ENCODE measurements at places on chromosomes 2 and 18.

DNA sequence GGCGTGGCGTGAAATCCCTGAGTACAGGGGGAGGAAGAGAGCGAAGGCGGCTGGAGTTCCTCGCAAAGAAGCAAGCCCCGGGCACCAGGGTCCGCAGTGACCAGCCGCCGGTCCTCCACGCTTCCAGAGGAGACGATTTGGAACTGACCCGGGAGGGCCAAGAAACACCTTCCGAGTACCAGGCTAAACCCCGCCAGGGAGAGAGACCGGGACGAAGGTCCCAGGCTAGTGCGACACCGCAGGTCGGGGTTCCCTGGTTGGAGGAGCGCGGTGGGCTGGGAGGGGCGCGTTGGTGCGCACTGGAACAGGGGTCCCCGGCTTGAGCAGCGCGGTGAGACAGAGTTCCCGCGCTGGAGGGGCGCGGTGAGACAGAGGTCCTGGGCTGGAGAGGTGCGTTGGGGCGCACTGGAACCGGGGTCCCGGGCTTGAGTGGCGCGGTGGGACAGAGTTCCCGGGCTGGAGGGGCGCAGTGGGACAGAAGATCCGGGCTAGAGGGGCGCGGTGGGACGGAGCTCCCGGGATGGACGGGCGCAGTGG lies 901 bp downstream of the WDFY1 start:
- DNase-seq: no peak

DNA sequence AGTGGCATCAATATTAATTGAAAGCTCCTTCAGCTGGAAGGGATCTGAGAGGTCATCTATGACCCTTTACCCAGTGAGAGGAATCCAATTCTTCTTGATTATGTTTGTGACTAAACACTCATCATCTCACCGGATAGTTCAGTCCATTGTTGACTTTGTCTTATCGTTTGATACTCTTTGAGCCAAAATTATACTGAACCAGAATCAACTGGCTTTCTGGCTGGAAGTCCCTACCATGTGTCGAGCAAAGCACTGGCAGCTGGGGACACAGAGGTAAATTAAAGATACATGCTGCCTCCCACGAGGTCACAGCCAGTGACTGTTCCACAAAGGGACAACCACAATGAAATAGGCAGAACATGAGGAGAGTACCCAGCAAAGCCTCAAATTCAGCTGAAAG lies 91.4 kb upstream of the FHL2 start:
- DNase-seq: no peak

- DNase-seq: no peak
These were observed 112.3 kb downstream of the PXDN start for GRCh38 chr2:1632002-1632348.

DNA sequence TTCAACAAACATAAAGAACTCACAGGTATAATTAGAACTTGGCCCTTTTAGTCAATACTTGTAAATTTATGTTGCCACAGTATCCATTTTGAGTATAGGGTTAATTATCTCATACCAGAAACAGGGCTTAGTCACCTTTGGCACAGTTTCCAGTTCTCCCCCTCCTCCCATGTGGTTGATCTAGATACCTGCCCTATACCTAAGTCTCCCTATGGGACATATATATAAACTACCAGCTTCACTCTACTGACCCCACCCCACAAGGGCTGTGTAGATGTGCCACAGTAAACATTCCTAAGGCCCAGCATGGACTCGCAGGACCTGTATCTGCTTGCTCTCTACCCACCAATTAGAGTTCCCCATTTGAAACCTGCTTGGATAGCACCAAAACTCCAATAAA lies 371.7 kb upstream of the RND3 start:
- no peak for DNase-seq

DNA sequence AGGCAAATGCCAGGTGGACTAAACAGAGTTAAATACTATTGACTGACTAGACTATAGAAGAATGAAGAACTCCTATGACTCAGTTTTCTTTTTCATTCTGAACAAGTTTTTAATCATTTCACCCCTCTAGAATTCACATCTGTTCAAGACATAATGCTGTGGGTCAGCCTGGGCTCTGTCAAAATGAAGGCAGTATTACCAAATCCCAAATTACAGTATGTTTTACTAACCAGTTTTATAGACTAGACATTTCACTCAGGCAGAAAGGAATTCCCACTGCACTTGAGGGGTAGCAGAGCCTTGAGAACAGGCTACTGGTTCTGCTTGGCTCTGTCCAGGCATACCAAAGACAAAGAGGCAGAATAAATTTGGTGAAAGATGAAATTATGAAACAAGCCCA lies 511.7 kb downstream of the EPHA4 start:
- no peak for DNase-seq

DNA sequence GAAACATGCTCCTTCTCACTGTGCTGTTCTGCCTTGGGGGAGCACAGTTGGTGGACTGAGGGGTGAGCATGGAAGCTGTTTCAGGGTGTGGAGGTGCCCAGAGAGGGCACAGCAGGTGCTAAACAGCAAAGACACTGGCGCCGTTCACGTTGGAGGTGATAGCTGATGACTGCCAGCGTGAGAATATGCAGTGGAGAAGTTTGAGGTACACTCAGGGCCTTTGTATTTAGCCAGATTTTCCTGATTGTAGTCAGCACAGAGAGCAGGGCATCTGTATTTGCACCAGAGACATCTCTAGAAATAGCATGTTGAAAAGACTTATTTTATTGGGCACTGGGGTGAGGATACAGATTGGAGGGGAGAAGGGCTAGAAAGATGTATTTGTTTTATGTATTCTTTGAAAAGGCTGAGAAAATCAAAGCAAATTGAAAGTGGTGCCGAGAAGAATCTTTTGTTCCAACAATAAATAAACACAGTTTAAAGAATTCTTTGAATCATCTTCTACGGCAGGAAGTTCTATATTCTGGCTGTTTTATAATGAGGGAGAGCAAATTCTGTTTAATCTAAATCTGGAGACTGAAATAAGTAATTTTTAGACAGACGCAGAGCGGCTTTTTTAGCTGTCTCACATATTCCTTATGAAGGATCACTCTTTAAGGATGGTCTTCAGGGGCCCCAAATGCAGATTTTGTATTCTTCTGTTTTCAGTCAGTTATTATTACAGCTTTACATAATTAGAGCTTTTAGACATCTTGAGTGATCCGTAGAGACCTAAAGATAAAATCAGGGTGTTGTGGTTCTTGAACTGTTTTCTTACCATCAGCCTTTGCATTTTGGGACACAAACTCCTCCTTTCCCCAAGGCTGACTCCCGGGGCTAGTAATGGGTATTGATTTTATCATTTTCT lies 7.1 kb downstream of the ZNF532 start:
- no peak for DNase-seq

GRCh38 chr2:143262389-143262788 lies 133.2 kb downstream of the ARHGAP15 start:
- no peak for DNase-seq

DNA sequence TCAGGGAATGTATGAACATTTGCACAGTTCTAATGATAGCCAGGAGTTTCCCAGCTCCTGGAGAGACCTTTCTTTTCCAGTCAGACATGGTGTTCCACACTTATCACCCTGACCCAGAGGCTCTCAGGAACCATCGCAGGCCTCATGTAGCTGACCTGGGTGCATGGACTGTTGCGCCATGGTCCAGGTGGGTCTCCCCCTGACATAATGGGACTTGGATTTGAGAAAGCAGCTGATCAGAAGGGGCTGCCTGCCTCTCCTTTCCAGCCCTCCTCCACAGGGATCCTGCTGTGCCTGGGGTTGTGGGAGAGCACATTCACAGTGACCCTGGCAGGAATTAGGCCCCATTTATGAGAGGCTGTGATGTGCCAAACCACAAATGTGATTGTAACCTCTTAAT lies 133.4 kb upstream of the ALPP start:
- no peak for DNase-seq

- DNase-seq: no peak
These were observed 69.7 kb downstream of the DIPK1C start for GRCh38 chr18:74387383-74387782.

GRCh38 chr2:236852977-236853374 lies 232.7 kb upstream of the COPS8 start:
- no peak for DNase-seq

- no peak for DNase-seq
These were observed 543.9 kb upstream of the LINC00305 start for GRCh38 chr18:64692826-64693225.

DNA sequence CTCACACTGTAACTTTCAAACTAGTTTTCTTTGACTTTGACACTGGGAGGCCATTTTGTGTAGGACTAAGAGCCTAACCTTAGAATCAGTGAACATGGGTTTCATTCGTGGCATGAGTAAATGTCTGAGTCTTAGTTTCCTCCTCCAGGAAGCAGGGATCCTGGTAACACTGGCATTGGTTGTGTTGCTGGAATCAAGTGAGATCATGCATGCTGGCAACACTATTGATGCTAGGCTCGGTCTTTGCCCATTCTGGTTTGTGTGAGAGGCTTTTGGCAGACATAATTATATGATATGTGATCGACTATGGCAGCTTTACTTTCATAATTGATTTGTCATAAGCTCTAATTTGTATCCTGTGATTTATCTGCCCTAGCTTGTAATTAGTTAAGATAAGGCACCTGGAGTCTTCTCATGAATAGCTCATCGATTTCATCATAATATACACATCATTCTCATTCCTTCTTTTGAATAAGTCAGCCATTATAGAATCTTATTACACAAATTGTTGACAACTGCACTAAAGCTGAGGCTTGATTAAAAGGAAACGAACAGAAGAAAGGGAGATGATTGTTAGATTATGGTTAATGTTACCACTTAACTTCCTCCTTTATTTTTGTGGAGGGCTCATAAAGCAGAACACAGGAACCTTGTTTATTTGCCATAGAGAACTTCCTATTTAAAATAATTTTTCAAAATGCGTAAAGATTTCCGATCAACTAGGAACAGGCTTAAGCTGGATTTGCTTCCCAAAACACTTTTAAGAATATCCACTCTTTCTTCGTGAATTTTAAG lies 12.6 kb downstream of the PPP1R1C start:
- peak; percentile 96 for DNase-seq

- DNase-seq: no peak
These were observed 22.5 kb upstream of the BOK start for GRCh38 chr2:241535871-241536655.

- no peak for DNase-seq
These were observed 11.6 kb upstream of the TUBB6 start for GRCh38 chr18:12296457-12296856.

DNA sequence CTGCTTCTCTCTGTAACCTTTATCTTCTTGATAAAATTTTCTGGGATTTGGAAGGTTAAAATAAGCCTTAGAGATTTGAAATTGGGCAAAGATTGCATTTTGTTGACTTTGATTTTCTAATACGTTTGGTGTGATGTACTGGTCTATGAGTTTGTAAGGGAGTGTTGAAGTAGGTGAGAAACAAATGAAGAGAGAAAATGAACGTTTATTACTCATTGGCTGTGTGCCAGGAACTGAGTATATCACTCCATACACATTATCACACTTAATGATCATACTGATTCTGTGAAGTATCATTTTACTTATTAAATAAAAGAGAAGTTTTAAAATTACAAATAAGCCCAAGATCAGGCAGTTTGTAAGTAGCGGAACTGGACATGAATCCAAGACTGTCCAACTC lies 795.1 kb upstream of the ZEB2 start:
- DNase-seq: peak; percentile 35

DNA sequence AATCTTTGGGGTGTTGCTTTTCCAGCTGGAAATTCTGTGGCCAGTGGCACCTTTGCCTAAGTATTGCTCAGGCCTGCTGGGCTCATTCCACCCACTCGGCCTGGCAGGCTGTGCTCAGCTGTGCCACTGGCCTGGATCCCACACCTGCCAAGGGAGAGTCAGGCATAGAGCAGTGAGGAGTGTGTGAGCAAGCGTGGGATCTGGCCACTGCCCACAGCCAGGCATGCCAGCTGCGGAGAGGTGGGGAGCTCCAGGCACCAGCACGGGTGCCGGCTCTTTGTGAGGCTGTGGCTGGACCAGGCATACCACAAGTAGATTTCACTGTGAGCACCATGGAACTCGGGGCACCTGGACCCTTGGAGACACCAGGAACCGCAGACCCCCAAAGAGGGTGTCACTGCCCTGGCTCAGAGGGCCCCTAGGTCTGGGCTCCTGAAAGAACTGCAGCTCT lies 118.1 kb upstream of the MAP2 start:
- DNase-seq: no peak

DNA sequence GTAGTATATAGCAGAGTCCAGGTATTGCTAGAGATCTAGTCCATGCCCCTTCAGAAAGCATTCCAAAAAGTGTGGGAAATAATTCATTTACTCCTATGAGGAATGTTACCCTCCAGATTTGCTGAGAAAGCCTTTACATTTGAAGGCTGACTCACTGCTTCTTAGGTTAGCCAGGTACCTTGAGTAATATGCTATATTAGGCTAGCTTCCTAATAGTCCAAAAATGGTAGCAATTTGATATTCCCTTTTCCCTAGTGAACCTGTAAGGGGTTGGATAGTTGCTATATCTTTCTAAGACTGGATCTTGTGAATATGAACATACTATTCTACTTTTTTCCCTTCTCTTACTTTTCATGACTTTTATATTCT lies 63.6 kb downstream of the SPOPL start:
- no peak for DNase-seq

GRCh38 chr2:122737429-122738077 lies 982.1 kb downstream of the TSN start:
- DNase-seq: no peak

- DNase-seq: no peak
These were observed 98.5 kb upstream of the NOSTRIN start for GRCh38 chr2:168703926-168704325.

- DNase-seq: peak; percentile 64
These were observed 101.4 kb downstream of the PLA2R1 start for GRCh38 chr2:159961037-159961436.

GRCh38 chr18:23259701-23260681 lies 124.7 kb downstream of the CABLES1 start:
- no peak for DNase-seq

DNA sequence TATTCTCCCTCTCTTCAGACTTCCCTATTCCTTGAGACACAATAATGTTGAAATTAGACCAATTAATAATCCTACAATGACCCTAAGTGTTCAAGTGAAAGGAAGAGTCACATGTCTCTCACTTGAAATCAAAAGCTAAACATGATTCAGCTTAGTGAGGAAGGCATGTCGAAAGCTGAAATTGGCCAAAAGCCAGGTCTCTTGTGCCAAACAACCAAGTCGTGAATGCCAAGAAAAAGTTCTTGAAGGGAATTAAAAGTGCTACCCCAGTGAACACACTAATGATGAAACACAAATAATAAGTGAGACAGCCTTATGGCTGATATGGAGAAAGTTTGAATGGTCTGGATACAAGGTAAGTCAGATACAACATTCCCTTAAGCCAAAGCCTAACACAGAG lies 115.4 kb downstream of the PXDN start:
- DNase-seq: no peak

GRCh38 chr18:50447952-50448351 lies 73.1 kb downstream of the SKA1 start:
- no peak for DNase-seq

GRCh38 chr2:229818230-229818629 lies 103.6 kb downstream of the TRIP12 start:
- DNase-seq: no peak

GRCh38 chr2:230865307-230865765 lies 594 bp downstream of the ITM2C start:
- DNase-seq: no peak

- no peak for DNase-seq
These were observed 158.2 kb downstream of the NEB start for GRCh38 chr2:151576080-151576479.

GRCh38 chr2:129698593-129698992 lies 280.9 kb upstream of the RAB6C start:
- no peak for DNase-seq
